ENCODE measurements at places on chromosomes 5 and 9. TPM values are rescaled to one million over a fixed set of nuclear protein-coding genes. Genes with fewer than 3 reads are reported as not detected.
A peak's percentile ranks its signal among the peaks of the same experiment; 100 is the strongest.

DNA sequence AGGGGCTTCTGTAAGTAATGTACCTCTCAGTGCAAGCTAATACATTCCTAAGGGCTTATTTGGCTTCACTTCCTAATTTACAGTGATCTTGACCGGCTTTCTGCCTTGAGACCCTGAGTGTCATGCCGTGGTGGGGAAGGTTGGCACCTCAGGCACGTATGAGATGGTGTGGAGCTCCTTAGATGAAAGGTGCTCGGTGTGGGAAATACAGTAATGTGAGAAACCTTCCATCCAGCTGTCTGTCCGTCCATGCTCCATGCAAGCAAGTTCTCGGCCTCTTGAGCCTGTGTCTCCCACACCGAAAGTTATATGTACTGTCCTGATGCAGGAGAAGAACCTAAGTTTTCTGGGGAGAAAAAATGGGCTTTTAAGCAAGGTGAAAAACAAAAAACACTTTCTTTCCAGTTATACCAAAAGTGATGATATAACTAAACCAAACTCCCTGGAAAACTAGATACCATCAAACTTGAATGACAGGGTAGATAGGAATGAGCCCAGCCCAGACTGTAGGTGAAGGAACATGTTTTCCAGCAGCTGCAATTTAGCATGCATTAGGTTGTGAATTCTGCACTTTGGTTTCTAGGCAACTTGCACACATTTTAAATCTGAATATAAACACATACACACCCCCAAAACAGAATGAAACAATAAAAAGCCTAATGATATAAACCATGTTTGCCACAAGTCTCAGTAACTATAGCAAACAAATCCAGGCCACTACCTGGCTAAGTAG, 279.6 kb downstream of the FANCC start:
- no peak for DNase-seq

GRCh38 chr9:6418764-6419163, 5.8 kb downstream of the UHRF2 start:
- peak; percentile 40 for DNase-seq

GRCh38 chr5:147098233-147098790, 136.5 kb upstream of the STK32A start:
- DNase-seq: no peak

- DNase-seq: peak; percentile 55
Measured at GRCh38 chr5:82312373-82312856, 34.3 kb upstream of the RPS23 start.

- DNase-seq: no peak
Measured at GRCh38 chr5:136276087-136276486, 83.1 kb upstream of the SMIM32 start.

DNAI1 gene
- not detected for total RNA-seq

ARHGEF39 gene
- 21.1 TPM for total RNA-seq

PALM2AKAP2 gene
- total RNA-seq: not detected

Data from activated CD8-positive, alpha-beta memory T cell treated with anti-CD3 and anti-CD28 coated beads, Interleukin-2, amount 10 ng/mL, durations not matched to agents 7 days and 5 days (primary cell).